ENCODE measurements at places on chromosomes 5 and 9. TPM values are rescaled to one million over a fixed set of nuclear protein-coding genes. Genes with fewer than 3 reads are reported as not detected.

TRUB2 gene
- total RNA-seq, result 10.2 TPM

CARTPT gene
- total RNA-seq, result not detected

DNA sequence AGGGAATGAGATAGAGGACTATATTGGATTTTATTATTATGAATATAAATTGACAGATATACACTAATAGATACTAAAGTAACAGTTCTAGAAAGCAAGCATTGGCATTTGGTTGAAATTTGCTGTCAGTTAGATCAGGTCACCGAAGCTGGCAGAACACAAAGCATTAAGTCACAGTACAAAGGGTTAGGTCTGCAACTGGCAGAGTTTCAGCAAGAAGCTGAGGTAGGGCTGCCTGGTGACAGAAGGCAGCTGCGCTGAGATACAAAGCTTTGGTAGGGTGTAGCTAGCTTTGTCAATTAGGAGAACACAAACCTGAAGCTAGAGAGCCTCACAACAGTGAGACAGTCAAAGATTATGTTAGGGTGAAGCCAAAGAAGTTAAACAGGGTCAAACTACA, 6.3 kb upstream of the CSNK1G3 start:
- no peak for DNase-seq

GPR151 gene
- total RNA-seq, result not detected

ARHGEF28 gene
- total RNA-seq, result 2.9 TPM

DNA sequence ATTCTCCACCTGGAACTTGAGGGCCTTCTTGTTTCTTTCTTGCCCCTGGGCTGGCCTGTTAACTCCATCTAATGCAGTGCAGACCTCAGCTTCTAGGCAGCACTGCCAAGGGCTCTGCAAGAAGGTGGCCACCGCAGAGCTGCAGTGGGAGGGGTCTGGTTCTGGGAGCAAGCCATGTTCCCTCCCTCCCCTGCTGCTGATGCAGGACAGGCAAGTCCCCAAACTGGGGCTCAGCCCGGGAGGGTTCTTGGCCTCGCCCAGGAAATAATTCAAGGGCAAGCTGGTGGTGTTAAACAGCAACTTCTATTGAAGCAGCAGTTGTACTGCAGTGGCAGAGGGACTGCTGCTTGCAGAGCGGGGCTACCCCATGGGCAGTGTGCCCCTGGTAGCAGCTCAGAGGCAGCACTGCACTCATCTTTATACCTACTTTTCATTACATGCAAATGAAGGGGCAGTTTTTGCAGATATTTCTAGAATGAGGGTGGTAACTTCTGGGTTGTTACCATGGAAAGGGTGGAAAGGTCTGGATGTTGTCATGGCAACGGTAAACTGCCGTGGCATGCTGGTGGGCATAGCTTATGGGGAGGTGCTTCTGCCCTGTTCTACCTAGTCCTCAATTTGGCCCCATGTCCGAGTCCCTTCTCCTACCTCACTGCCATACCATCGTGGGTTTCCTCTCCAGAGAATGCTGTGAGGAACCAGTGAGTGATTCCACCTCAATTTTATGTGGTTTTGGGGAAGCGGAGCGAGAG, 82.1 kb downstream of the WDR41 start:
- DNase-seq, result no peak

- DNase-seq, result peak; percentile 65
Observed at GRCh38 chr5:179550511-179551342, at the start of gene RUFY1. Gene RUFY1, plus strand, starts transcription at chr5:179550554. Its CDS starts 16 bp downstream, at chr5:179550570.

GRCh38 chr9:127838375-127839078, 15.9 kb downstream of the ENG start:
- peak; percentile 96 for DNase-seq

PTGDS gene
- 2,426 TPM for total RNA-seq

GRCh38 chr9:135359764-135360163, 119.8 kb upstream of the PPP1R26 start:
- no peak for DNase-seq

DNA sequence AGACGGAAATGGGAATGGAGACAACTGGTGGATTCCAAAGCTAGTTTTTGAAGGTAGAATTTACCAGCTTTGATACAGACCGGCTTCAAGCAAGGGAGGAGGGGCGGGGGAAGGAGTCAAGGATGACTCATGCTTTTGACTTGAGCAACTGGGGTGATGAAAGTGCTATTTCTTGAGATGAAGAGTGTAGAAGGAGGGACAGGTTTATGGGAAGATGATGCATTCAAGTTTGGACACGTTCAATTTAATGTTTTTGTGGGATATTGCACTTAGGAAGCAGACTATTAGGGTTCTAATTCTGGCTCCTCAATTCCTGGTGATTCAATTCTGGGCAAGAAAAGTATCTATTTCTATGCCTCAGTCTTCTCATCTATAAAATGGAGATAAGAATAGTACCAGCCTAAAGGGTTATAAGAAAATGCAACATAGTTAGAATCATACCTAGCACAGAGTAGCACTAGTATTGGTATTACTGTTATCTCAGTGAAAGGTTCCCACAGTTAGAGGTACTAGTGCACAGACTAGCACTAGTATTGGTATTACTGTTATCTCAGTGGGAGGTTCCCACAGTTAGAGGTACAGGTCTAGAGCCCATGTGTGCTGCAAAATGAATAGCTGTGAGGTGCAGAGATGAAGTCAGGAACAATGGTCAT, 4.6 kb downstream of the NIPAL4 start:
- DNase-seq, result peak; percentile 77

DNA sequence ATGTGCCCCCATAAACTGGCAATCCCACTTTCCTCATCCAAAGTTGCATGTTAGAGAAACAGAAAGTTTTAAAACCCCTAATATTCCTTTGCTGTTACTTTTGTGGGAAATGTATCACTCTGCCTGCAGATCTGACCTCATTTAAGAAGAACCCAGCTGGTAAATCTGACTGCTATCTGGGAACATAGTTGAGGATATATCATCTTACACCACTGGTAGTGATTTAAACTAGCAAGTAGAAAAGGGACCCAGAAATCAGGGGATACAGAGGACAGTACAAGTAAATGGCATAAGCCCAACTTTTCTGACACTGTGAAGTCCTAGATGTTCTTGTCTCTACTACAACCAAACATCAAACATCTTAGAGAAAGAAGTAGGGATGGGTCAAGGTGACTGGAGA, 1060.5 kb upstream of the DMAC1 start:
- DNase-seq, result no peak

DNA sequence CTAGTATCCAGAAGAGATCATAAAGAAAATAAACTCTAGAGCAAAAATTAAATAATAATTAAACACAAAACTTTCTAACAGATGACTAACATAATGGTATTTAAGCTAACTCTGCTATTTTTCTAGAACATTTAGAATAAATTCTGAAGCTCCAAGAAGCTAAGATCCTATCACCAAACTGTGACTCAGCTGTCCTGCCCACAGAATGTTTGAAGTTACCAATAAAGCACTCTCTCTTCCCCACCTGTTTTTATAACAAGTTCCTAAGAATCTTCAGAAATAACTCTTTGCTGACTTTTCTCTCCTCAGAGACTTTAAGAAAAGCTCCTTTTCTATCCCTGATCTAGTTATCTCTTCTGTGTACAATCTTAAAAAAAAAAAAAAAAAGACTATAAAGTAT, 6.0 kb upstream of the EFNA5 start:
- no peak for DNase-seq

AJM1 gene
- 3.0 TPM for total RNA-seq

NUTM2G gene
- not detected for total RNA-seq

- DNase-seq, result no peak
Observed at GRCh38 chr5:74927336-74927735, 61.1 kb upstream of the FAM169A start.

PCDH1 gene
- 25.3 TPM for total RNA-seq

DNA sequence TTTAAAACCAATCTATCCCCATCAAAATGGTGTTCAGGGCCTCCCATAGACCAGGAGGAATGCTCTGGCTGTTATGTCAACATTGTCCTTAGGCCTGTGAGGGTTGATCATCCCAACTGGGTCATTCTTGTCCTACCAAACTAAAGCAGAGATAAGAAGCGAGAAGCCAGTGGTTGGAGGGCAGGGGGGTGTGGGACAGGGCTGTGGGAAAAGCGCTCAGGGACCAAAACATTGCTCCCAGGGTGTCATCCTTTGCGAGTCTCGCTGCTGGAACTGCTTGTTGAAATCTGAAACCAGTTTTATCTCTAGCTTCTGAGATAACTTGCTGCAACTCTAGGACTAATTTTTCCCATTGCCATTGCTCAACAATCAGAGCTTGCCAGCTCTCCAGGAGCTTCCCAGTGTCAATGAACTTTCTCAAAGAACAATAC, 48.1 kb downstream of the SPATA31C2 start:
- peak; percentile 73 for DNase-seq

DNA sequence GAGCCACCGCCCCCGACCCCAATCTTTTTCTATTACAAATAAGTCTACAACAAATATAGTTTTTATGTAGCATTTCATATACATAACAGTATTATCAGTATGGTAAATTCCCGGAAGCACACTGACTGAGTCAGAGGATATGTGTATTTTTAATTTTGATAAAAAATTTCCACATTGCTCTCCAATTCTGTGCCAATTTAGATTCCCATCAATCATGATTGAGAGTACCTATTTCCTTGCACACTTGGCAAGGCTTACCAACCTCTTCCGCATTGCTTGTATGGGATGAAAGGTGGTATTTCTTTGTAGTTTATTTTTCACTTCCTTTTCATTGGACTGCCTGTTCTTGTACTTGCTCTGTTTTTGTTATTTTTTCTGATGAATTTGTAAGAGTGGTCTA, 204.6 kb downstream of the RFX3 start:
- DNase-seq, result no peak

- no peak for DNase-seq
Observed at GRCh38 chr5:114435885-114436299, 74.0 kb downstream of the KCNN2 start.

DNA sequence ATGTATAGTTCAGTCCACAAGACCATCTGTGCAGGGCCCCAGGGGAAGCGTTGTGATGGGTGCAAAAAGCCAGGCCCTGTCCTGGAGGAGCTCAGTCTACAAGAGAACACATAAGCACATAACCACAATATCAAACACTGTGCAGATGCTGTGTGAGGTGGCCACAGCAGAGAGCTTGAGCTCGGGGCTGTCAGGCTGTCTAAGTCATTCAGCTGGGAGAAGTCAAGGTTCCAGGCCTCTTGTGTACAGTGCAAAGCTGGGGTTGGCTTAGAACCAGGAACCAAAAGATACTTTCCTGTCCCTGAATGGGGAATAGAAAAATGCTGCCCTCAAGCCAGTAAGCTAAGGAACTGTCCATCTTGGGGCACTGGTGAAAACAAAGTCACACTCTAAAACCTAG, 75.0 kb downstream of the PRDM6 start:
- DNase-seq, result no peak

PCDHB14 gene
- 5.1 TPM for total RNA-seq

GLRX gene
- total RNA-seq, result 151 TPM

- DNase-seq, result no peak
Observed at GRCh38 chr9:73153793-73154227, 2.1 kb downstream of the ANXA1 start.

DNA sequence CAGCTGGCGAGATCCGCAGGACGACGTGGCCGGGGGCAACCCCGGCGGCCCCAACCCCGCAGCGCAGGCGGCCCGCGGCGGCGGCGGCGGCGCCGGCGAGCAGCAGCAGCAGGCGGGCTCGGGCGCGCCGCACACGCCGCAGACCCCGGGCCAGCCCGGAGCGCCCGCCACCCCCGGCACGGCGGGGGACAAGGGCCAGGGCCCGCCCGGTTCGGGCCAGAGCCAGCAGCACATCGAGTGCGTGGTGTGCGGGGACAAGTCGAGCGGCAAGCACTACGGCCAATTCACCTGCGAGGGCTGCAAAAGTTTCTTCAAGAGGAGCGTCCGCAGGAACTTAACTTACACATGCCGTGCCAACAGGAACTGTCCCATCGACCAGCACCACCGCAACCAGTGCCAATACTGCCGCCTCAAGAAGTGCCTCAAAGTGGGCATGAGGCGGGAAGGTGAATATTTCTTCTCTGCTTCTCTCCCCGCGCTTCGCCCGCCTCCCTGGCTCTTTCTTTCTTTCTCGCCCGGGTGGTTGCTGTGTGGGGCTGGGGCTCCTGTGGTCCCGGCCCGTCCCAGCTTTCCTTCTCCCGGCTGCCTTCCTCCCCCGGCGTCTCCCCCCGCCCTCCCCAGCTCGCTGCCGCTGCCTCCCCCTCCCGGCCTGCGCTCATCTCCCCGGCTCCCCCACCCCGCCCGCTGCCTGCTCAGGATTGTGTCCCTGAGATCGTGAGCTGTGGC, 2.2 kb downstream of the NR2F1 start:
- no peak for DNase-seq

- DNase-seq, result no peak
Observed at GRCh38 chr5:64691291-64691690, 988 bp downstream of the SHISAL2B start.

DNA sequence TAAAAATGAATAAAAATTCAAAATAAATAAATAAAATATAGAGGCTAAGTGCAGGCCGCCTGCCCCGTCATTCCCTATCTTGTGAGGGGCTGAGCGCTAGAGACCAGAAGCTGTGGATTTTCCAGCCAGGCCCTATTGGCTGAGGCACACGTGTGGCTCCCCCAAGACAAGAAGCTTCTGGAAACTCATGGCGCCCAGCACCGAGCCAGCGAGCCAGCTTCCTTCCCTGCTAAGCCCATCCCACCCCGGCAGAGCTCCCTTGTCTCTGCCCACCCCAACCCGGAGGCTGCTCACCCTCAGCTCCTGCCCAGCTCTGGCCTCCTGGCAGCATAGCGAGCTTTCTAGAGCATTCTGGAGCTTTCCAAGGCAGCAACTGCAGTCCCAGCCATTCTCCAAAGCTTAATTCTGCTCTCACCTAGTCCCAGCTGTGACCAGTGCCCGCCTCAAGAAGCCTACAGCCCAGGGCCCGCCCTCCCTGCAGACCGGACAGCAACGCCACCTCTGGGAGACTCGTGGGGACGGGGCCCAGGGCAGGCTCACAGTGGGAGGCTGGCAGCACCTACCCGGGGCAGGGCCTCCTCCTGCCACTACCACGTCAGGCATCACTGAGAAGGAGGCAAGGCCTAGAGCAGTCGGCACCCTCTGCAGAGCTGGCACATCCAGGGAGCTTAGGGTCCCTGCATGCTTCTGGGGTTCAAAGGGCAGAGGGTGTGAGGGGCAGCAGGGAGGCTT, 23.2 kb upstream of the TMEM250 start:
- DNase-seq, result no peak

BARHL1 gene
- not detected for total RNA-seq

- DNase-seq, result no peak
Observed at GRCh38 chr5:159509002-159509660, 178.8 kb upstream of the IL12B start.

- no peak for DNase-seq
Observed at GRCh38 chr5:139407517-139407916, 3.6 kb upstream of the SPATA24 start.

OR1Q1 gene
- total RNA-seq, result not detected

DNA sequence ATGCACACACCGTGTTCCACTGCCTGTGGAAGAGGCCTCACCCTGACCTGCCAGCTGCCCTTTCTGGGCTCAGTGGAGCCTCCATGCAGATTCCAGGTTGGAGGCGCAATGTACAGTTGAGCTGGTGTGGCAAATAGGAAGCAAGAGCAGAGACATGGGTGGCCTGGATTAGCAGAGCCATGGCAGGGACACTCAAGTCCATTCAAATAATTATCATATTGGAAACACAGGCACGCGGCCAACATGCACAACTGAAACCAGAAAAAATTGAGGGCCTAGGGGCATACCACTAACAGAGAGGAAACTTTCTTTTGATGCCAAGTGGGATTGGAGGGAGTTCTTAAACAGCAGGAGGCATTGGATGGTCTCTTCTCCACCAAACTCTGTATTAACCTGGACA, 35.8 kb downstream of the OTULINL start:
- no peak for DNase-seq

FAM151B gene
- total RNA-seq, result 1.8 TPM

TMEM215 gene
- not detected for total RNA-seq

ARSI gene
- 0.30 TPM for total RNA-seq
